Renal cortex interstitium (tissue), 15 donors: ENCODE measurements at places on chromosomes 2 and 18. TPM values are rescaled to one million over a fixed set of nuclear protein-coding genes. Genes with fewer than 3 reads are reported as not detected.

The CXCR2 gene
- 0.17 TPM for polyA plus RNA-seq

The TIA1 gene
- 578 TPM for polyA plus RNA-seq

- no peak for DNase-seq
These were observed 867.9 kb upstream of the POU3F3 start for GRCh38 chr2:103986001-103986400.

GRCh38 chr2:34254272-34254878 lies 655.3 kb upstream of the FAM98A start:
- DNase-seq: peak; percentile 4

DNA sequence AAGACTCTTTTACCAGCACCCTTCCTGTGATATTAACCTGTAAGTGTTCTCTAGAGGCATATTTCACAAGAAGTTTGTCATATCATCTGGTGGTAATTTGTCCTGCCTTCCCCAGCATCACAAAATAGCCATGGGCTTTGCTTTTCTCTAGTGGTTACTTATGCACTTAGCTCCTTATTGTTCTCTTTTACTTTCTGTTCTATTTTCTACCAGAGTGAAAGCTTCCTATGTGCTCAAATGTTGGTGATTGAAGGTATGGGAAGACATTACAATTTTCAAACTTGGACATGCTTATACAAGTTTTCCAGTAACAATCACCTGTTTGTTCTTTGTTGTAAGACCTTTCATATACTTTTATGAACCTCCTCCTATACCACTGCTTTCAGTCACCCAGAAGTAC lies 87.0 kb upstream of the KCNH7 start:
- no peak for DNase-seq

DNA sequence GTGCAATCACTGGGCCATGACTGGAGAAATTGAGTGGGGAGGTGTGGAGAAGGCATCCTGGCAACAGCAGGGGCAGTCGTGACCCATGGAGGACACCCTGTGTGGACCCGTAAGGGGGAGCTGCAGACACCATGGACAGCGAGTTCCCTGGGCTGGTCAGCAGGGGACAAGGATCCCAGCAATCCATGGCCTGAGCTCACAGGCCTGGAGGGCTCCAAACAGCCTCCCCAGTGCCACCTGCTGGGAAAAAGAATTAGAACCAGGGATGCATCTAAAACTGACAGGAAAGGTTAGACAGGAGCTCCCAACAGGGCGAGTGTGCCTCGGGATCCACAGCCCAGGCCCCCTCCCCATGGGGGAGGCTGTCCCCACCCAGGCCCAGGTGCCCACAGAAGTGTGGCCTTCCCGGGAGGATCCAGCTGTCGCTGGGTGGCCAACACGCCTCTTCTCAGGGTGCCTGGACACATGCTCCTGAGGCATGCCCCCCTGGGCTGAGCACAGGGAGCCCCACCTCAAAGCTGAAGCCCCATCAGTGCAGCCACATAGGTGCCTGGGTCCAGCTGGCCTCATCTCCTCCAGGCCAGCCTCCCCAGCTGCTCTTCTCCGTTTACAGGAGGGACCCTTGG lies 20.5 kb upstream of the KIF1A start:
- peak; percentile 69 for DNase-seq

GRCh38 chr2:238476258-238476657 lies 49.5 kb downstream of the ASB1 start:
- DNase-seq: no peak

GRCh38 chr2:201116959-201117734 lies 1.2 kb downstream of the CFLAR start:
- DNase-seq: peak; percentile 60

- DNase-seq: no peak
These were observed 219.3 kb upstream of the TNP1 start for GRCh38 chr2:217079165-217079564.
